T follicular helper cell (primary cell): ENCODE measurements at places on chromosomes 3 and 15.

GRCh38 chr15:100704281-100705055 lies 102.1 kb downstream of the ASB7 start:
- no peak for DNase-seq

DNA sequence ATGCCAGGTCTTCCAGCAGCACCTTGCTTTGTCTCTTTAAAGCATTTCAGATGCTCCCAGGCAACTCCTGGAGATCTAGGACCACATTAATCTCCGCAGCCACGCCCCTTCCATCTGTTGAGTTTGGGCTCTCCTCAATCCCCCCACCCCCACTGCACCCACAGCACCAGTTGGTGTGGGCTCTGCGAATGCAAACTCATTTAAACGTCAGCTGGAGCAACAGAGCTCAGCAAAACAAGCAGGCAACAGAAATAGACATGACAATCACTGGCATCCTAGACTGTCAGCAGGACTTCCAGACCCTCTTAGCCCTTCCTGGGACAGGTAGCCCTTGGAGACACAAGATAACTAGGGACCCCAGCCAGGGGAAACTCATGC lies 106.9 kb downstream of the LSM3 start:
- no peak for DNase-seq

GRCh38 chr3:55882006-55882405 lies 394.9 kb upstream of the WNT5A start:
- no peak for DNase-seq

- no peak for DNase-seq
These were observed 7.0 kb downstream of the GPR160 start for GRCh38 chr3:170044795-170045244.

- no peak for DNase-seq
These were observed 2.8 kb downstream of the EDEM1 start for GRCh38 chr3:5190147-5190791.

DNA sequence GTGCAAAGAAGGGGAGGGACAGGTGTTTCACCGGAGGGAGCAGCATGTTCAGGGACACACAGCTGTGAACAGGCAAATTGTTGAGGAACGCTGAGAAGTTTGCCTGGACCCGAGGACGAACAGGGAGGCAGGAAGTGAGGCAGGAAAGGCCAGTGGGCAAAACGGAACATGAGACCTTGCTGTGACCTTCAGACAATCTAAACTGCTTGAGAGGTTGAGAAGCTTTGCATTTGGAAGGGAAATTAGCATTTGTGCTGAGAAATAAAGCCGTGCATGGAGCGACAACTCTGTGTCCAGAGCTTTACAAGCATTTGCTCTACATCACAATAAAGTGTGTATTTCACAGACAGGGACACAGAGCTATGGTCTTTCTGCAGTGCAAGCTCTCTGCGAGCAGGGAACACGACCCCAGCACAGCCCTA lies 47.9 kb downstream of the CDC25A start:
- DNase-seq: no peak
